ENCODE measurements at places on chromosomes 1 and 21.

GRCh38 chr1:222897527-222898190 lies 82.8 kb downstream of the DISP1 start:
- DNase-seq, result no peak

DNA sequence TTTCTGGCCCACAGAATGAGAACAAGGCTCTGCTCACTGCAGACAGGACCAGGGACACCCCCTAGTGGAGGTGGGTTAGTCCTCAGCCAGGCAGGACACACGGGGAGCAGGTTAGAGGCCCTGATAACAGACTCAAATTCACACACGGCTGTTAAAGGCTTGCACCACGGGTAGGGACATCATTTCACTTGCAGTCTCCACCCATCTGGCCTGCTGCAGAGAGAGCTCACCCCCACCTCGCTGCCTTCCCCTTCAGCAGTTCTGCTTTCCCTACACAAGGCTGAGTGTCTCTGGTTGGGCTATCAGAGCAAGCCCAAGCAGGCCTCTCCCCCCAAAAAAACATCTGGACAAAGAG lies 20.6 kb downstream of the MEF2D start:
- no peak for DNase-seq

- DNase-seq, result no peak
Measured at GRCh38 chr21:39182016-39182415, 1.2 kb downstream of the PSMG1 start.

- peak; percentile 43 for DNase-seq
Measured at GRCh38 chr1:3956527-3957170, 56.6 kb upstream of the C1orf174 start.

- no peak for DNase-seq
Measured at GRCh38 chr1:60861961-60862567, 220.3 kb upstream of the NFIA start.

GRCh38 chr21:45478115-45478801 lies 64.0 kb downstream of the SLC19A1 start:
- peak; percentile 64 for DNase-seq

GRCh38 chr1:223456747-223457146 lies 63.5 kb downstream of the CCDC185 start:
- DNase-seq, result no peak

Measured in urothelium cell line (cell line).